Stimulated activated CD4-positive, alpha-beta T cell treated with anti-CD3 and anti-CD28 coated beads, Interleukin-1b, Interleukin-23, amount 100 ng/mL, for 1 hour (primary cell): ENCODE measurements at places on chromosomes 7 and 10.

GRCh38 chr7:128945668-128946366 lies 8.1 kb downstream of the IRF5 start:
- DNase-seq = no peak

DNA sequence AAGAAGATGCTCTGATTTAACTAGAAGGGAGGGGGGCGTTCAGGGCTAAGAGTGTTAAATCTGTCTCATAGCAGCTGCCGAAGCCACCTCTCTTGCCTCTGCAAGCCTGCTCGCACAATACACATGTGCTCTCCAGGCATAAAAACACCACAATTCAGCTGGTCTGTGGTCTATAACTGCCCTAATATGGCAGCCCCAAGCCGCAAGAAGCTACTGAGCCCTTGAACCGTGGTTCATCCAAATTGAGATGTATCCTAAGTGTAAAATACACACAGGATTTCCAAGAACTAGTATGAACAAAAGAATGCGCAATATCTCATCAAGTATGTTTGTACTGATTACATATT lies 70.8 kb upstream of the FGFR2 start:
- no peak for DNase-seq

- DNase-seq = no peak
Observed at GRCh38 chr7:50397320-50397970, 52.7 kb downstream of the FIGNL1 start.

GRCh38 chr10:79910836-79911235 lies 38.1 kb downstream of the SFTPD start:
- no peak for DNase-seq

GRCh38 chr7:55185941-55186609 lies 167.3 kb downstream of the EGFR start:
- DNase-seq = no peak

DNA sequence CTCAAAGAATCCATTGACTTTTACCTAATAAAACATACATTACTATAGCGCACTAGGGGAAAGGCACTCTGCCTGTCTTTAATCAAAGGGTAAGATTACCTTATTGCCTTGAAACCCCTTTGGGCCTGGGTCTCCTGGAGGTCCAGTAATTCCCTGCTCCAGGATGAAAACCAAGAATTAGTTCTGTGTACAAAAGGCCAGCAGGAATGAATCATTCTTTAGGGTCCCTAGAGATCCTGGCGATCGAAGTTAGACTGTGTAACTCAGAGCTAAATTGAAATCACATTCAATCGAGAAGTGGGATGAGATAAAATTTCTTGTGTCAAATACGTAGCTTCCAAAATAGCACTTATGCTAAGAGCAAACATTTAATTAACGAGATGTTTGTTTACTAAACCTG lies 29.8 kb downstream of the COL28A1 start:
- no peak for DNase-seq

GRCh38 chr10:125006921-125007426 lies 65.1 kb downstream of the ZRANB1 start:
- no peak for DNase-seq

GRCh38 chr7:75985518-75986146 lies 8.8 kb downstream of the TMEM120A start:
- no peak for DNase-seq

GRCh38 chr7:15558756-15559155 lies 3.1 kb downstream of the AGMO start:
- DNase-seq = no peak
